Anterior cingulate cortex (tissue), 58 donors: ENCODE measurements at places on chromosomes 5 and 9.

- no peak for DNase-seq
Observed at GRCh38 chr5:131993676-131994075, 17.8 kb downstream of the ACSL6 start.

- DNase-seq: no peak
Observed at GRCh38 chr5:149635394-149635793, 54.1 kb downstream of the ARHGEF37 start.

GRCh38 chr5:168607946-168608345 lies 28.8 kb upstream of the PANK3 start:
- DNase-seq: no peak

DNA sequence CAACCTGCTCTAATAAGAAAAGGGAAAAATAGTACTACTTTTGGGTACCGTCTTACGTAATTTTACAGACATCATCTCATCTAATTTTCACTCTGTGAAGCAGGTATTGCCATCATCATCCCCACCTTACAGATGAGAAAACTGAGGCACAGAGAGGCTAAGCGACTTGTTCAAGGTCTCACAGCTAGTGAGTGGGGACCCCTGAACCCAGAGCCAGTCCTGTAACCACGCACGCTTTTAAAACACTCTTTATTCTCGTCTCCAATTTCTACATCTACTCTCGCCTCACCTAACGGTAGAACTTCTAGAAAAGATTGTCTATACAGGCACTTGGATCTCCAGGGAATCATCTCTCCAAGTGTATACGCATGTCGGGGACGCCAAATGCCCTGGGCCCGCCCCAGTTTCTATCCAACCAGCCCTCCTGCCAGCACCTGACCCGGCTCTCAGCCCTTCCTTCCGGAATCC lies 1.5 kb upstream of the TRAF1 start:
- DNase-seq: no peak

GRCh38 chr5:110440058-110440457 lies 286.4 kb downstream of the TMEM232 start:
- no peak for DNase-seq

DNA sequence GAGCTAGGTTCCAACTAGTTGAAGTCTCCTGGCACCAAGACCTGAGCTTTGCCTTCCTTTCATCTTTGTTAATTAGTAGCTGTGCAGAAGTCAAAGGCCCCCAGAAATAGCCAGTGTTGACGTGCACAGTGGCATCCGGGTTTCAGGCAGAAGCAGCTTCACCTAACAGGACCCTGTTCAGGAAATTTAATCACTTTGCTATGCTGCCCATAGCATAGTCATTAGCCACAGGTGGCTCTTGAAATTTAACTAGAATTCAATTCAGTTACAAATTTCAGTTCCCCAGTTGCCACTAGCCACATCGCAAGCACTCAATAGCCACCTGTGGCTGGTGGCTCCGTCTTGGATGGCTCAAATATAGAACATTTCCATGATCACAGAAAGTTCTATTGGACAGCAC lies 179.1 kb downstream of the GOLPH3 start:
- DNase-seq: no peak

- no peak for DNase-seq
Observed at GRCh38 chr5:10705747-10706146, 55.3 kb downstream of the DAP start.

- no peak for DNase-seq
Observed at GRCh38 chr5:178832618-178833201, 27.0 kb upstream of the ZNF354B start.

GRCh38 chr5:134592141-134592746 lies 40.4 kb downstream of the SAR1B start:
- no peak for DNase-seq

DNA sequence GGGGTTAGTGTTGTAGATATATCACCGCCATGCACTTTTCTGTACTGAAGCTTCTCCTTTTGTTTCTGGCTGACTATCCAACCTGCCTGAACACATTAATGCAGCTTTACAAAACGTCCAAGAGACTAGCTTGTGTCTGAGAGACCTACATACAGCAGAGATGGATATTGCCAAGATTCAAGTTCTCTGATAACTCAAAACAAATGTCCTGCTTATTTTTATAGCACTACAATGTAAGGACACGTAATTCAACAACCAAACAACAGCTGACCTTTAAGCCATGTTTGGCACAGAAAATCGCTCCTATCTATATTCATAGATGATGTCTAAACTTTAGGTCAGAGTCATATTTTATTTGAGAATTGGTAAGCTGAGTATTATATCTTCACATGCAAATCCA lies 76.2 kb upstream of the NTRK2 start:
- no peak for DNase-seq

DNA sequence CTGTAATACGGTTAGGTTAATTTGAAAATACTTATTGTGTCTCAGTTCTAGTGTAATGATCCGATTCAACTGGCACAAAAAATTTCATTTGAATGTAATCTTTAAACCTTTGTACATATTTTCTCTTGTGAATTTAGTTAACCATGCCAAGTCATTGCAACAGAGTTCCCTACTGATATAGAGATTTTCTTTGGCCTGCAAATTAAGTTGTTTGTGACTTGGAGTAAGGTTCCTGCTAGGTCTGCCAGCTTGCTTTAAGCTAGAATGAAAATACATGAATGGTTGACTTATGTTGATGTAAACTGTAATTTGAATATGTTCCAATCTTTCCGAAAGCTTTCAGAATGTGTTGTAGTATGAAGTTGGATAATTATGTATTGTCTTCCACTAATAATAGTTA lies 1004.1 kb upstream of the EDIL3 start:
- no peak for DNase-seq

DNA sequence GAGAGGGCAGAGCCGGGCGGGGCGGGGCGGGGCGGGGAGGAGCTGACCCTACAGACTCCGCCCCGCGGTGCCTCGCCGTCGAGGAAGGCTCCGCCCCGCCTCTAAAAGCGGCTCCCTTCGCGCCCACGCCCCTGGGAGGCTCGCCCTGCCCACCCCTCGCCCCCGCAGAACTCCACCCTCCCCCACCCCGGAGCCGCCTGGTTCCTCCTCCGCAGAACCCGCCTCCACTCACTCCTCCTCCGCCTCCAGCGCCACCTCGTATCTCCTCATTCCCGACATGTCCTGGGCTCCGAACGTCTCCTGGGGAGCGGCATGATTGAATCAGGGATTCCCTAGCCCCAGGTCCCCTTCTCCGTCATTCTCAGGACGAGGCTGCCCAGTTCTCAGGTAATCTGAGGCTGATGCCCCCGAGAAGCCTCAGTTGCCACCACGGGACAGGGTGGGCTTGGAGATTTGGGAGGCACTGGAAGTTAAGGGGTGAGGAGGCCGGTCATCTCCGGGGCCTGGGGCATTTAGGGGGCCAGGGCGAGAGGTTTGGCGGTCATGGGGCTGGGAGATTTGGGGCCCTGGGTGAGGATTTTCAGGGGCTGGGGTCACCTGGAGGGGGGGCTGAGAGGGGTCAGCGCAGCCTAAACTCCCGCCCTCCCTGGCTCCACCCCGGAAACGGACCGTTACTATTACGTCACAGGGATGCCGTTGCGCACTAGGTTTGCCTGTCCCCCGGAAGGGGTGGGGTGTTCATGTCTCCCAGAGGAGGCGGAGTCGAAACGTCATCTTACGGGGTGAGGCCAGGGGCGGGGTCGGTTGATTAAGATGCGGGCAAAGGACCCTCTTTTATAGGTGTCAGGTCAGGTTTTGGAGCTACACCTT lies 3.2 kb upstream of the CCL27 start:
- peak; percentile 84 for DNase-seq

DNA sequence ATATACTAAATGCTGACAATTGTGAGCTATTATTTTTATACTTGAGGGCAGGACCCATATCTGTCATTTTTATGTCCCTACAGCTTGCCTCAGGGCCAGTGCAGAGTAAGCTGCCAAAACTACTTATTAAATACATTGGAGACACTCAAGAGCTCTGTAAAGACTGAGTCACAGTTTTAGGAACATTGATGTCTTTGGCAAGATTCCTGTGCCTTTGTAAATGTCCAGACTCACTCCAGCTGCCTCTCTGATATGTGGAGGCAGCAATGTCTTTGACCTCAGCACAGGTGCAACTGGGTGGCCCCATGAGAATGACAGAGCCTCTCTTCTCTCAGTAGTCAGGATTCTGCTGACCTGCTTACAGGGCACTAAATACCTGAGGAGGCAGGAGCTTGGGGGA lies 363.2 kb downstream of the OSTF1 start:
- no peak for DNase-seq

DNA sequence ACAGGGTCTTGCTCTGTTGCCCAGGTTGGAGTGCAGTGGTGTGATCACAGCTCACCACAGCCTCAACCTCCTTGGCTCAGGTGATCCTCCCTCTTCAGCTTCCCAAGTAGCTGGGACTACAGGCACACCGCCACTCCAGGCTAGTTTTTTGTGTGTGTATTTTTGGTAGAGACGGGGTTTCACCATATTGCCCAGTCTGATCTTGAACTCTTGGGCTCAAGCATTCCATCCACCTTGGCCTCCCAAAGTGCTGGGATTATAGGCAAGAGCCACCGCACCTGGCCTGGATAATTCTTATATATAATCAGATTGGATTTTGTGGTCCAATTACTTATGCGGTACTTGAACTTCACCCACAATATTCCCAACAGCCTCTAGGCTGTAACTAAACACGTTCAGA lies 19.8 kb downstream of the CCDC69 start:
- no peak for DNase-seq

DNA sequence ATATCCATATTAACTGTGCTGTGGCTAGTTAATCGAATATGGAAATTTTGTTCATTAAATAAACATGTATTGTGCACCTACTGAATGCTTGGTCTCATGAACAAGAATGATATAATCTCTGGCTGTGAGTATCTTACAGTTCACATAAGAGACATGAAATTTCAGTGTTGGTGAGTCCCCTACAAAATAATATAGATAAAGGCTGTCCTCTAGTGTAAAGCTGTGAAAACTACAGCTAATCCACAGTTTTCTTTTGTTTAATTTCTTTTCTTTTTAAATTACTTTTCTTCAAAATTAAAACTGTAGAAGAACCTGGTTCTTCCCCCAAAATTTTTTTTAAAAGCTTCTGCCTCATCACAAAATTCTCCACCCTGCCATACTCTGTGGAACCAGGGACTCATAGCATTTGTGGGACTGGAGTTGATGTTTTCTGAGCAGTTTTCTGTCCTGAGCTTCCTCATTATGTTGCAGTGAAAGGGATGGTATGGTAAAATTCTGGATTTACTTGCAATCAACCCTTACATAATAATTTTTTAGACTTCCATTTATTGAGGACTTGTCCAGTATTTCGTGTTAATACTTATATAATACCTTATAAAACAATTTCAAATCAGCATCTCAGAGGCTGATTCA lies 135.0 kb downstream of the STK32A start:
- DNase-seq: no peak

- peak; percentile 44 for DNase-seq
Observed at GRCh38 chr9:116905171-116905588, 218.1 kb downstream of the TRIM32 start.

DNA sequence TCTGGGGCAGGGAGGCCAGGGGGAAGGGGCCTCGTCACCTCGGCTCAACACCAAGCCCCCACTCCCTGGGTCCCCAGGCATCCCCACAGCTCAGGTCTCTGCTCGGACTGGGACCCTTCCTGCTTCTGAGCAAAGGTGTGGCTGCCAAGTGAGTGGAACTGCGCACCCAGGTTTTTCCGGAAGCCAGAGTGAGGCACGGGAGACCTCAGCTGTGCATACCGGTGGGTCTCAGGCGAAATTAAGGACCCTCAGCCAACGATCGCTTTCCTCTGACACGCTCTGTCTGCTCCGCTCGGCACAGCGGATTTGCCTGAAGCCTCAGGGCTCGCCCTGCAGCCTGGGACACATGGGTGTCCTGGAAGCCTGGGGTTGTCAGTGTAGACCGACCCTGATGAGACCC lies 41.0 kb upstream of the IRX4 start:
- no peak for DNase-seq

DNA sequence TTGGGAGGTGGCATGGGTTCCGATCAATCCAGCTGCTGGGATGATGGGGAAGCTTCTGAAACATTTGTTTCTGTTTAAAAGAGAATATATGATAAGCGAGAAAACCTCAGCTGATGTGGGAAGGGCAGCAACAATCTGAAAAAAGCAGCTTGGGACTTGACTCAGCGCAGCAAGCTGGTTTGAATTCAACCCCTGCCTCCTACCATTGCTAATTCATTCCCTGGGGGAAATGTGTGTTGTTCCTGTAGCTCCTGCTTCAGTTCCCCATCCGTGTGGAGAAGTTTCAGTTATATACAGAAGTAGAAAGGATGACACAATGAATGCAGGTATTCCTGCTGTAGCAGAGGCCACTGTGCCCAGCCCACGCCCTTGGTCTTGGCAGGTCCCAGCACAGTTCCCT lies 145.1 kb downstream of the NXNL2 start:
- DNase-seq: no peak

DNA sequence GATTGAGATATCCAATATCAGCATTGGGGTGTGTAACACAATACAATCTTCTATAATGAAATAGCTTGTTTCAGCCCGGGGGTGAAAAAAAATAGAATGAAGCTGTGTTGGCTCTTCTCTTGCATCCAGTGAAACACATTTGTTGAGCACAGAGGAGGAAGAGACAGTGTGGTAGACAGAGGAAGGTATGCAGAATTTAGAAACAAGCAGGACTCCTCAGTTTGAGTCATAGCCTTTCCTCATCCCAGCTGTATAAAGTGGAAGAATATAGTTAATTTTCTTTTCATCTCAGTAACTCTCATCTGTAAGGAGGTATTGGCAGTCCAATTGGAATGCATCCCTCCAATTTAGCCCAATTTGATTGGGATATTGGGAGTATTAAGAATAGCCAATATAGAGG lies 302.2 kb upstream of the VLDLR start:
- no peak for DNase-seq

DNA sequence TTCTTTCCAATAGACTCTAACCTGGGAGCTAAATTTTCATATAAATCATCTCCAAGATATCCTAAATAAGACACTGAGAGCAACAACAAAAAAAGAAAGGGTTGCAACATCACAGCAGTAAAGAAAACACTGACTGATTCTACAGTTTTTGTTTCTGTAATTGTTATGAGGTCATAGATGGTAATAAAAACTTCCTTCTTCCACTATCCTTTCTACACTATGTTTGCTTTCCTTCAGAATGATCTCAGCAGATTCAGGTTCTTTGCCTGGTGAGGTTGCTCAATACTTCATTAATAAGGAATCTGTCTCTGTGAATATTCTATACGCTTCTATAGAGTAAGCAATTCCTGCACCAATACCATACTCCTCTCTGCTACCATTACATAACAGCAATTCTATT lies 835.6 kb upstream of the GRAMD2B start:
- DNase-seq: no peak
